WTC11 (cell line): ENCODE measurements at places on chromosomes 5 and 9.
A peak's percentile ranks its signal among the peaks of the same experiment; 100 is the strongest.

DNA sequence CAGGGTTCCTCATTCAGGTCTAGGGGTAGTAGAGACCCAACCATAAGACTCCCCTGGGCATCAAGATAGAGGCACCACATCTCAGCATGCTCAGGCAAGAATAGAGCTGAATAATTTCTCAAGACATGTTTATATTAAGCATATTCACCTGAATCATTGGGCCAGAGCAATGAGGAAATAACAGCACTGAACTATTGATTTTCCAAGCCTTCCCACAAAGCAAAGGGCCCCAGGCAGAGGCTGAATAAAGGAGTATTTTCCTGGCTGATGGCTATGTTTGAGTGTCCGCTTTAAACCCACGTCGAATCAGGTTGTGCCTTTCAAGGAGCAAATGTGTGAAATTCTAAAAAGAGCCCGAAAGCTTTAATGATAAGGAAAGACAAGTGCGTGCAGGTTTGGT lies 129.2 kb downstream of the HSD17B3 start:
- no peak for DNase-seq

DNA sequence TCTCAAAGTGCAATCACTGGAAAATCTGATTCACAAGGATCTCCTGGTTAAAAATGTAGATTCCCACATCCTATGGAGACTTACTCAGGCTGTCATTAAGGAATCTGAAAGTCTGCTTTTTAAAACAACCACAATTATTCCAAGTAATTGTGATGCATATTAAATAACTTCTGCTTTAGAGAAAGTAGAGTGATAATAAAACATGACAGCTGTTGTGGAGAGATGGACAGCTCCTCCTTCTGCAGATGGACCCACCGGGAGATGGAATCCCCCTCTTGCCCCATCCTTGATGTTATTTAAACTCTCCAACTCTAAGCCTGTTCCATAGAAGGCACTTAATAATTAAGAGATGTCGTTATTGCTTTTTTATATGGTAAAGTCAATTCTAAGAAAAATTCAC lies 802.2 kb downstream of the CDH12 start:
- DNase-seq: no peak

GRCh38 chr5:125422342-125422741 lies 675.9 kb upstream of the ZNF608 start:
- peak; percentile 45 for DNase-seq

DNA sequence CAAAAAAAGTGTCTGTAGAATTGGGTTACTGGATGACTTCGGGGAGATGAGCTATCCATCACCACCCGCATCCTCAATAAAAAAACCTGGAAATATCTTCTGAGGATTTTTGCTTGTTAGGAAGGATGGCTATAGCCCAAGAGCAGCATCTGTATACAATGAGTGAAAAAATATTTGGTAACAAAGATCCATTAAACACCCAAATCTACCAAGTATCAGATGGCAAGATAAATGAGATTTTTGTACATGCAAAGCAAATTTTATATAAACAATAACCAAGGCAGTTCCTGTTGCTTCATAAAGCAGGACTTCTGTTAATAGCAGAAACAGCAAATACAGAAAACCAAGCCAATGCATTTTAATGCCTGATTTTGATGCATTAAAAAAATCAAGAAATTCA lies 166.6 kb downstream of the SLC28A3 start:
- no peak for DNase-seq

DNA sequence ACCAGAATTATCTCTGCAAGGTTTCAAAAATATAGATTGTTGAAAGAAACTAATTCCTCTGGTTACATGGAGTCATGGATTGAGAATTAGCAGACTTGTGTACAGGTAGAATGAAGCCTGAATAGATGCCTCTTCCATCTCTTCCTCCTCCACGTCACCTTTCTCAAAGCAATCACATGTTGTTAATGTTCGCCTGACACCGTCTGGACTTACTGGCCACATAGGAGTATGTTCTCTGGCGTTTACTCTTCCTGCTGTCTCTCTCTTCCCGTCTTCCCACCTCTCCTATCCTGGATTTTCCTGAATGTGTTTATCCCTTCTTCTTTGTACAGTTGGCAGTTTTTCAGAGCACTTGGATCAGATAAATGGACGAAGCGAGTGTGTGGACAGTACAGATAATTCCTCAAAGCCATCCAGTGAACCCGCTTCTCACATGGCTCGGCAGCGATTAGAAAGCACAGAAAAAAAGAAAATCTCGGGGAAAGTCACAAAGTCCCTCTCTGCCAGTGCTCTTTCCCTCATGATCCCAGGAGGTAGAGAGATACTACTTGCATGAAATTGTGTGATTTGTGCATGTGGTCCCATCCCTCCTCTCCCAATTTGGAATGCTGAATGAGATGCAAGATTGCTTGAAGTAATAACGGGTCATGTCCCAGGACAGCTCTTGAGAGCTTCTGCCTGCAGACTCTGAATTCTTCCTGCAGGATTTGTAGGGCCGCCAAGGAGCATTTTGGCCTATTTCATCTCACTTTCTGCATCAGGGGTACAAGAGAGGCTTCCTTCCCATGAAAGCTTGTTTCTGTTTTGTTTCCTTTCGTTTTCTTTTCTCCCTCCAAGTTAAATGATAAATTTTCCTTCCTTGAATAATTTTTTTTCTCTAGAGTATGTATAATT lies 47.3 kb downstream of the CD180 start:
- DNase-seq: no peak

DNA sequence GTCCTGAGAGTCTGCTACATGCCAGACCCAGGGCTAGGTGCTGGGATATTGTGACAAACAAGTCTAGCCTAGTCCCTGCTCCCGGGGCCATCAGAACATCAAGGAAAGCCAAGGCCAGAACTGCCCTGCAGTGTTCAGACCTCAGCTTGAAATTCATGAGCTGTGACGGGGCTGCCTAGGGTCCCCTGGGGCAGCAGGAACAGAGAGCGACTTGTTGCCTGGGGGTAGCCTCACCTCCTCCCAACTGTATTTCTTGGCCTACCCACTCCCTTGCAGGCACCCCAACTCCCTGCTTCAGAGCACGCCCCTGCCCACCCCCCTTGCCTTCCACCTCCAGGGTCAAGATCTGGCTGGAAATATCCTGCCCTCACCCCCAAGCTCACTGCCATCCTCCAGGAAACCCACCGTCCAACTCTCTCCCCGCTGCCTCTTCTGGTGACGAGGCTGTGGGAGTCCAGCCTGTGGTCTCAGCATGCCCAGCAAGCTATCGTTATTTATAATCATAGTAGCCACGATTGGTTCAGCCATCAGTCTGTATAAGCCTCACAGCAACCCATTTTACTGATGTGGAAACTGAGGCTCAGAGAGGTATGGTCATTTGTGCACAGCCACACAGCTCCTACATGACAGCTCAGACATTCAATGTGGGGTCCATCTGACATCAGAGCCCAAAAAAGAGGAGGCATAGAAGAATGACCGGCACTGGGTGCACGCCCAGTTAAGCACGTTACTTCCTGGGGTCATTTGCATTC lies 10.7 kb downstream of the DNM1 start:
- no peak for DNase-seq

- DNase-seq: no peak
Measured at GRCh38 chr5:159975462-159976019, 33.4 kb upstream of the TTC1 start.

DNA sequence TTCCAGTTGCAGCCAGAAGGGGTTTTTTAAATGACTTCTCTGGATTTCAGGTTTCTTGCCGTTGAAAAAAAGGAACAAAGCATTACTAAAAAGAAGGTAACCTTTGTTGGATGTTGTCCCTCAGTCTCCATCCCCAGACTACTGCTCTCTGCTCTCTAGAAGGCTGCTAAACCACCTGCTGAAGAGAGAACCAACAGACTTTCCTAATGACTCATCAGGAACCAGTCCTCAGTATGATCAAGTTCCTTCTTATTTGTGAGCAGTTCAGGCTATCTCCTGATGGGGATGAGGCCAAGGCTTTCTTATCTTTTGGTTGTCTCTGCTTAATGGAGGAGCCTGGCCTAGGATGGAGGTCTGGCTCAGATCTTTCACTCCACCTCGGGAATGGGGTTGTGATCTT lies 4.1 kb downstream of the KIF4B start:
- DNase-seq: no peak

DNA sequence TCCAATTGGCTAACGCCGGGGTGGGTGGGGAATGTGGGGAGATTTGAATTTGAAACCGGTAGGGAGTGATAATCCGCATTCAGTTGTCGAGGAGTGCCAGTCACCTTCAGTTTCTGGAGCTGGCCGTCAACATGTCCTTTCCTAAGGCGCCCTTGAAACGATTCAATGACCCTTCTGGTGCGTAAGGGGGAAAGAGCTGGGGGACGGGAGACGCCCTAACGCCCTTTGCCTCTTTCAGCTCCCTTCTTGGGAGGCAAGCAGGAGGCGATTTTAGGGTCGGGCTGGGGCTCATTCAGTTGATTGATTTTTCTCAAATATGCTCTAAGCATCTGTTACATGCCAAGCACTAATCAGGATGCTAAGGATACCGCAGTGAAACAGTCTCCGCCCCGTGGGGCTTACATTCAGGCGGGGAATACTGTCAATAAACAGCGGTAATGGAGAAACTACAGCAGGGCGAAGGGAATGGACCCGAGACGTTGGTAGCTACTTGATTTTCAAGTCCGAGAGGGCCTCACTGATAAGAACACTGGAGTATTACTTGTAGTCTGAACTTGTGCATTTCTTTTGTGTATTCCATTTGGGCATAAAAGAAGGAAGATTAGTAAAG lies at the start of gene HMMR:
Gene HMMR (plus strand): TSS at position 71 of the 610 bp plus-strand sequence. CDS start 61 bp downstream, at position 132.
- no peak for DNase-seq

DNA sequence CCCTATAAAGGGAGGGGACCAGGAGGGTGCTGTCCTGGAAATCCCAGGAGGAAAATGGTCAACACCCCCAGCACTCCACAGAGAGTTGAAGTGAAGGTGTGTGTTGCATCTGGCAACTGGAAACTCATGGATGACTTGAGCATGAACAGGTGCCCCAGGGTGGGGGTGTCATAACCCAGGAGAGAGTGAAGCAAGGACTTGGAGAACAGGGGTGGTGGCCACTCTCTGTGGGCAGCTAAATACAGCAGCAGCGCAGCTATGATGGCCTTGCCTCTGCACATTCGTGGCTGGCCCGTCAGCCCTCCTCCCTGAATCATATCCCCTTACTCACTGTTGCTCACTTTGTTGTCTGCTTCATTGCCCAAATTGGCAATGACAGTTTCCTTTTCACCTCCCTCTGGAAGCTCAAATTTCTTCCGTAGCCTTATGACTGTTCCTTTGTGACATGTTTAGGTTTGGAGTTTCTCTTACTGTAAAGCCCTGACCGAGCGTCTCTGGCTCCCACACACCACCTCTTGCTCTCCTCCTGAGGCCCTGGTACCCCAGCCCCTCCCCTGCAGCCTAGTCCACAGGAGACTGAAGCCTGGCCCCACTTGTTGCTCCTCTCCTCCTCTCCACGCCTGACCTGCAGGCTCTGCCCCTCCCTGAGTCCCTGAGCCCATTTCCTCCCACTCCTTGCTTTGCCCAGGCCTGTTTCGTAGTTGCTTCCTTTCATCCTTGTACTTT lies 185.8 kb downstream of the CD180 start:
- DNase-seq: no peak

- DNase-seq: no peak
Measured at GRCh38 chr9:87795178-87795577, 69.3 kb downstream of the CTSL start.

- DNase-seq: no peak
Measured at GRCh38 chr5:140488914-140489313, 58.5 kb upstream of the EIF4EBP3 start.

DNA sequence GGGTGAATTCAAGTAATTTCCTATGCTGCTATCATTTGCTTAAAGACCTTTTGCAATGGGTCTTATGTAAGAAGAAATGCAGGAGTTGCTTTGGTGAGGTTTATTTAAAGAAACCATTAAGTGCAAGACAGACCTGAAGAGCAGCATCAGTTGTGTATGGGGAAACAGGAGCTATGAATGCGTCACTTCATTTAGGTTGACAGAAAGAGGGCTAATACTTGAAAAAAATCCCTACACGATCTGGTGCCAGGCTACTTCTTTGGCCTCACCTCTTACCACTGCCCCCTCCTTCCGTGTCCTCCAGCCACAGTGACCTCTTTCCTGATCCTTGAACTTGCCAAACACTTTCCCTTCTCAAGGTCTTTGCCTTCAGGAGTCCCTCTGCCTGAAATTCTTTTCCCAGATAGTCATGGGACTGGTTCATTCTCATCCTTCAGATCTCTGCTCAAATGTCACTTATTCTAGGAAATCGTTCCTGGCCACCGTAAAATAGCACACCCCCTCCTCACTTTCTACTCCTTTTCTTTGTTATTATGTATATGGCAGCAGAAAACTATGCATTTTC lies 1.4 kb upstream of the JAK2 start:
- DNase-seq: no peak

DNA sequence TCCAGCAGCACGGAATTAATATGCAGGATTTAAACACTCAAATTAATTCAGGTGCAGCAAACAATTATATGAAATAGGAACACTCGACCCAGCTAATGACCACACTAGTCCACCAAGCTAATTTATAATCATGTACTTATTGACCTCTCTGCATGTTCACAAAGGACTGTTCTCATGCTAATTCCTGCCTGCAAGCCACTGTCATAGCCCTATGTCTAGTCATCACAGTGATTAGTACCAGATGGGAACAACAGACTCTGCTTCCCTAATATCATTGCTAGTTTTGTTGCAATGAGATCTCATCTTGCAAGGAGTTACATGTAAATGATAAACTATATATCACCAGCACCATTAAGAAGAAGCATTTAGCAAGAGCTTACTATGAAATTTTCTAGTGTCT lies 553.0 kb upstream of the GRAMD2B start:
- no peak for DNase-seq

DNA sequence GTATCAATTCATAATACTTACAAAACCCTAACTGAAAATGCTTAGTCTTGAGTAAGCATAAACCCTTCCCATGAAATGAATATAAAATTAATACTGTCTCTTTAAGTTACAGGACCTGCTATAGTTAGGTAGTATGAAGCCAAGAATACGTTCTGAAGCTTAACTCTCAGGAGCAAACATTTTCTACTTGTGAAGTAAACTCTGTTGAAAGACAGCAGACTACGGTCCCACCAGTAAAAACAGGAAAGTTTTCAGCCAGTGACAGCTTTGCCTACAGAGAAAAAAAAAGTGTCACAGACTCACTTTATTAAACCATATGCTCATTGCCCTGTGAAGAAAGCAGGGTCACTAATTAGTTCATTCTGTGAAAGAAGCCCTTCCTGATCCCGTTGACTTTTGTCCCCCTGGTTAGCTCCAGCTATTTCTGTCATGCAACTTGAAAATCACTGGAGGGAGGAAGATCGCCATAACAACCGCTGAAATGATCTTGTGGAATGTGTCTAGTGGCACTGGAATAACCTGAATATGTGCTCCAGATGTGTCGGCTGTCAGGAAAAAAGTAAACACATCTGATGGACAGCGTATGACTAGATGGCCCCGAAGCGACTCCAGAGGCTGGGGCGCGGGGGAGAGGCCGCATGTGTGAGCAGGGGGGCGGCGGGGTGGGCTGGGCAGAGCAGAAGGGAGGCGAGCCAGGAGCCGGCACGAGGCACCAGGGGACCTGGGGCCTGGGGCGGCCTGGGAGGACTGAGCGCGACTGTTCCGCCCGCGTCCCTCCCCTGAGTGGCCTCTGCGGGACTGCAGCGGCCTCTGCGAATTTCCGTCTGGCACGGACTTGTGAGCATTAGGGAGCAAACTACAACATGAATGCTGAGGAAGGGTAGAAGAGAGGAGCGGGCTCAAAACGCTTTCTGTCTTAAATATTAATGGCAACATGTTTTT lies 41.9 kb downstream of the BNC2 start:
- peak; percentile 48 for DNase-seq
